Cerebellar cortex (tissue), 1 donor: ENCODE measurements at places on chromosomes 4 and X.

GRCh38 chrX:16592194-16592770 is 57.7 kb upstream of the S100G start:
- DNase-seq, result no peak

DNA sequence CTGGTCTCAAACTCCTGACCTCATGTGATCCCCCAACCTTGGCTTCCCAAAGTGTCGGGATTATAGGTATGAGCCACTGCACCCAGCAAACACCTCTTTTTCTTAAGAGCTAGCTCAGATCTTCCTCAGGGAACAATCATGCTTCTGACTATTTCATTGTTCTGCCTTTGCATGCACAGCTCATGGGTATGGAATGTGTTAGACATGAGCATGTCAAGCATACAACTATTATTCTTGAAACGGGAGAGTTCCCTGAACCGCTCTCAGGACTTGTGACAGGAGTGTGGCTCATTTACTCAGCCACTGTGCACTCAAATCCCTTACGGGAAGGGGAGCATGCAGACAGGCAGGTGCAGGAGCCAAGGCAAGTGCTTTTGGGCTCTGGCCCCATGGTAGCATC is 231.7 kb upstream of the TAPT1 start:
- DNase-seq, result no peak

DNA sequence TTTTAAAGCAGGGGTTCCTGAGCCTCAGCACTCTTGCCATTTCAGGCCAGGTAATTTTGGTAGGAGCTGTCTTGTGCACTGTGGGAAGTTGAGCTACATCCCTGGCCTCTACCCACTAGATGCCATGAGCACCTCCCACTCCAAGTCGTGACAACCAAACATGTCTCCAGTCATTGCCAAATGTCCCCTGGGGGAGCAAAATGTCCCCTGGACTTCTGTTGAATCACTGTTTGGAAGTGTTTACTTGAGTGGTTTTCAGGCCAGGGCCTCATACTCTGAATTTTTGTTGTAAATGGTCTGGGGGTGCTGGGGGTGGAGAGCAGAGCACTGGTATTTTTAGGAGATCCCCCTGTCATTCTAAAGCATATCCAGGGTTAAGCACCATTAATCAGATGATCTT is 3.2 kb downstream of the PDK3 start:
- DNase-seq, result no peak

GRCh38 chr4:139934708-139935195 is 219.2 kb downstream of the MAML3 start:
- DNase-seq, result no peak

DNA sequence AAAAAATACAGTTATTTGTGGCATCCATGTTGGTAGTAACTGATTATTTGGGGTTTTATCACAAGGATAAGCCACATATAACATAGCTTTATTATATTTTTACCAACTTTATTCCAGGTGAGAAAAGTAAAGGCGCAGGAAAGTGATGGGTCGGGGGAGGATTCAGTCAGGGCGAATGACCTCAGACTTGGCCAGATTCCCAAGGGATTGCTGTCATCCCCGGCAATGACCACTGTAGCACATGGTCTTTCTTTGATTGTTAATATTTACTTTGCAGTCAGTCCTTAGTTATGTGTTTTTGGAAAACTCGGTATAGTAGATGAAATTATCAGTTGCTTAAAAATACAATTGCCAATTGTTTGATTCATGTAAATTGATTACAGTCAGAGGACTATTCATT is 17.6 kb downstream of the GRIA3 start:
- DNase-seq, result no peak

DNA sequence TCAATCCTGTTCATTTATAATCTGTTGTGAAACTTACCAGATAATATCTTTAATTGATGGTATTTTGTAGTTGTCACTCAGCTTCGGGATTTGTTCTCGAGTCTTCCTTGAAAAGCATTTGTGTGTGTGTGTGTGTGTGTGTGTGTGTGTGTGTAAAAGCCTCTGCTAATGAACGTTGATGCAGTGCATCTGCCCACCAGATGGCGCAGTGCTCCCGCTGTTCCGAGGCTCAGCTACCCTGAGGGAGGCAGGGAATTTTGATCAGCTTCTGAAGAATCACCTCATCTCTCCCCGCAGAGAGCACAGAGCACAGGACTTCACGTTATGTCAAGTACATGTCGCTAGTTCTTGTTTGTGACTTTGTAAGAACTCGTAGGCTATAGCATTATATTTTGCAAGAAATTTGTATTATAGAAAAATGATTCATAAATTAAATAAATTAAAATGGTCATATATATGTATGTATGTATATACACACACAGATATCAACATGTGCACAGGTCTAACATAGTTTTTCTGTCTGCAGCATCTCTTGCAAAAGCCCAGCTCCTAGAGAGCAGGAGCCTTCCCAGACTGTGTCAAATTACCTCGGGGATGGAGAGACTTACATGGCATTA is 316.7 kb upstream of the IGFBP7 start:
- DNase-seq, result peak; percentile 46

DNA sequence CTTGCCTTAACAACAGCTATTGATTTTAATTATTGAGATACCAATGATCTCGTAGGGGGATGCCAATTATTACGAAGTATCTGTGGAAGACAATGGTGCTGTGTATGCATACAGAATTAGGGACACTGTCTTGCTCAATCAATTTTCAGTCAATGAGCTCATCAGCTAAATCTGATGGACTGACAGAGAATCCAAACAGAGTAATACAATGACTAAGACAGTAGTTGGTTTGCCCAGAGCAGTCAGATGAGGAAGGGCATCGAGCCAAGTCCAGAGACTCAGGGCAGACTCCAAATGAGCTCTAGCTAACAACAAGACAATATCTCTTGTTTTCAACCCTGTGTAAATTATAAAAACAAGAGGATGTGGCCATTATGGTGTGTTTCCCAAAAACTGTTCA is 14.7 kb upstream of the GSX2 start:
- no peak for DNase-seq

- DNase-seq, result no peak
These were observed 10.1 kb downstream of the CISD2 start for GRCh38 chr4:102878901-102879300.

DNA sequence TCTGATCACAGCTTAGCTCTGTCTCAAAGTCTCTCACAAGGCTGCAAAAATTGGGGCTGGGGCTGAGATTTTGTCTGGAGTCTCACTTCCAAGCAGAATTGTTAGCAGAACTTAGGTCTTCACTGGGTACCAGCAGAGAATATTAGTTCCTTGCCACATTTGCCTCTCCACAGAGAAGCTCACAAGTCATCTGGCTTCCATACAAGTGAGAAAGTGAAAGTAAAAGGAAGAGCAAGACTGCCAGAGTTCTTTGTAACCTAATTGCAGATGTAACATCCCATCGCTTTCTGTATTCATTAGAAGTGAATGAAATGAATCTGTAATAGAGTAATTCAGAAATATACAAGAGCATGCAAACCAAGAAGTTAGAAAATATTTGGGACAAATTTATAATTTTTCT is 624.1 kb upstream of the GNPDA2 start:
- peak; percentile 14 for DNase-seq

- DNase-seq, result peak; percentile 63
These were observed 78.7 kb upstream of the DCLK2 start for GRCh38 chr4:149999485-150000074.

GRCh38 chr4:169270810-169271691 is at the start of gene SH3RF1:
Gene SH3RF1, minus strand, starts transcription at chr4:169270956. Its CDS starts 1,744 bp downstream, at chr4:169269212.
- DNase-seq, result no peak

- DNase-seq, result no peak
These were observed 114.8 kb downstream of the FANCB start for GRCh38 chrX:14758029-14758491.

GRCh38 chr4:80240976-80241375 is 25.5 kb upstream of the FGF5 start:
- DNase-seq, result no peak

DNA sequence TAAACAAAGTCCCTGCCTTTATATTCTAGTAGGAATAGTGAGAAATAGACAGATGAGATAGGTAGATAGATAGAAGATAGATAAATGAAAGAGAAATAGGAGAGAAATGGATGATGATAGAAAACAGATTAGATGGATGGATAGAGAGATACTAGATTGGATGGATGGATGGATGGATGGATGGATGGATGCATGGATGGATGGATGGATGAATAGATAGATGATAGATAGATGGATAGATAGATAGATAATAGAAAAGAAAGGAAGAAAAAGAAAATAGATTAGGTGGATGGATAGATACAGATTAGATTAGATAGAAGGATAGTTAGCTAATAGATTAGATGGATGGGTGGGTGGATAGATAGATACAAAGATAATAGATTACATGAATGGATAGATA is 33.2 kb upstream of the WDR17 start:
- DNase-seq, result no peak

GRCh38 chrX:132819711-132820264 is 138.6 kb downstream of the HS6ST2 start:
- no peak for DNase-seq

- DNase-seq, result no peak
These were observed 575 bp downstream of the TREX2 start for GRCh38 chrX:153445106-153445855.

DNA sequence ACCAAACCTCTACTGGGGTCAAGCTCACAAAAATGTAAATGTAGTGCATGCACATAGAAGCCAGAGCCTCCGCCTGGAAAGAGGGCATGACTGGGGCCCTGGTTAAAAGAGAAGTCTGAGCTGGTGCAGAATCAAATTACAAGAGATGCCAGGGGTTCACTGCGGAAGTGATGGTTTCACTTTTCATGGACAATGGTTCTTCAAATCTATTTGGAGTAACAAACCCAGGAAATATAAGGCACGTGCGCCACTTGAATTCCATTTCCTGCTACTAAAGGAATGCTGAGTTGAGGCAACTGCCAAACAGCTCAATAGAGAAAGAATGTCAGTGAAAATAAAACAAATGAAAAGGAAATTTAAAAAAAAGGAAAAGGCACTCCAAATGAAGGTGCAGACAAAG is 79.8 kb downstream of the FUNDC1 start:
- DNase-seq, result no peak

DNA sequence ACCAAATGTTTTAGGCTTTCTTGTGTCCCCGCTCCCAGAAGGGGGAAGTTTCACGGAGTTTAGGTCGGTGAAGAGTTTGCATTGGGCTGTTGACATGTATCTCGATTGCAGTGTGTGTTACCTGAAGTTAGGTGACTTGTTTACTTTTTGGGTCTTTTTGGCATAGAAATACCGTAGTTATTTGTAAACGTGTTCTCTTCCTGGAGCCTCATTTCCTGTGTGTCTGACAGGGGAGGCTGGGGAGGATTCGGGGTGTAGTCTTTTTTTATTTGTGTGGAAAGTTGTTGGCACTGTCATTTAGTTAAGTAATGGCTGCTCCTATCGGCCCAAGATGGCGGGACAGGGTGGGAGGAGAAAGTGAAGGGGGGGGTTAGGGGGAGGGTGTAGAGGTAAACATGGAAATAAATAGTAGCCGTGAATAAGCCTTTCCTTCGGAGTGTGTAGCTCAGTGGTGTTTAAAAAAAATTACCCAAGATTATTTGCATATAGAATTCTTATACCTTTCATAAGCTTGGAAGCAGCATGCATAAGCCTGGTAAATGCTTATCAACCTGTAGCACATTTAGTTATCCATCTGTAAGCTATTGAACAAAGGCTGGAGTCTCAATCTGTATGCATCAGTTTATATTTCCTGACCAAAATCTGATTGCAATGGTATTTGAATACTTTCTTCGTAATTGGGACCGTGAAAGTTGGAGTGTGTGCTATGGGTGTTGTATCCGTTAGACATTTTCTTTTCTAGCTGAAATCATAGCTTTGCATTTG is 1.6 kb downstream of the KDM6A start:
- peak; percentile 36 for DNase-seq

DNA sequence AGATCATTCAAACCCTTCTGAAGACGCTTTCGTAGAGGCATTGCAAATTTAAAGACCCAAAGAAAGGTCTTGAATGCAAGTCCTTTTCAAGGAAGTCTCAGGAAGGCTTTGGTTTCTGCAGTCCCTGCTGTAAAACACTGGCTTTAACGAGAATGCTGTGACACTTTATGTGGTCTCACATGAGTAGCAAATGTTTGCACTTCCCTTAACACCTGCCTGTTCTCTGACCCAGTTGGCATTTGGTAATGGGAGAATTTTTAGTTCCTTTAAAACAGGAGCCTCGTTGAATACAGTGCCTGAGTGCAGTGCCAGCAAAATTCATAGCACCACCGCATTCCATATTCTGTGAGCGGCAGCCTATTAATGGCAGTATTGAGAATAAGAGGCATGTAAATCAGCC is 330.5 kb upstream of the PRKX start:
- no peak for DNase-seq

GRCh38 chr4:20617678-20618396 is 82.4 kb upstream of the PACRGL start:
- no peak for DNase-seq

GRCh38 chr4:39713691-39714090 is 15.8 kb downstream of the UBE2K start:
- no peak for DNase-seq

DNA sequence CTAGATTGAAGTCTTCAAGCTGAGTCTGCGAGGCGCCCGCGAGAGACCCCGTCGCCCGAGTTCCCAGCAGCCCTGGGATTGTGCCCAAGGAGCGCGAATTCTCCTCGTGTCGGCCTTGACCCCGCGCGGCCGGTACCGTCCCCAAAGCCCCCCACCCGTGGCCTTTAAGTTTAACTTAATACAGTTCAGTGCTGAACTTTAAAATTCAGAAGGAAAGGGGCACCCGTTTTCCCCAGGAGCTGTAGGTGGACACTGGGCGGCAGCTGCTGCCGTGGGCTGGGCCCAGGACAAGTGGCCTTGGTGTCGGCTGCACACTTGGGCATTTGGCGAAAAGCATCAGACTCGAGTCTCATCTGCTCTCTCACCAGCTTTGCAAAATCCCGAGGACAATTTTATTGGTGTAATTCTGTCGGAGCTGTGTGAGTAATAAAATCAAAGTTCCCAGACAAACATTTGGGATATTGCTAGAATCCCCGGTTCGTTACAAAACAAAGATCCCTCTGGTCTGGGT is 634 bp downstream of the CWH43 start:
- DNase-seq, result no peak

DNA sequence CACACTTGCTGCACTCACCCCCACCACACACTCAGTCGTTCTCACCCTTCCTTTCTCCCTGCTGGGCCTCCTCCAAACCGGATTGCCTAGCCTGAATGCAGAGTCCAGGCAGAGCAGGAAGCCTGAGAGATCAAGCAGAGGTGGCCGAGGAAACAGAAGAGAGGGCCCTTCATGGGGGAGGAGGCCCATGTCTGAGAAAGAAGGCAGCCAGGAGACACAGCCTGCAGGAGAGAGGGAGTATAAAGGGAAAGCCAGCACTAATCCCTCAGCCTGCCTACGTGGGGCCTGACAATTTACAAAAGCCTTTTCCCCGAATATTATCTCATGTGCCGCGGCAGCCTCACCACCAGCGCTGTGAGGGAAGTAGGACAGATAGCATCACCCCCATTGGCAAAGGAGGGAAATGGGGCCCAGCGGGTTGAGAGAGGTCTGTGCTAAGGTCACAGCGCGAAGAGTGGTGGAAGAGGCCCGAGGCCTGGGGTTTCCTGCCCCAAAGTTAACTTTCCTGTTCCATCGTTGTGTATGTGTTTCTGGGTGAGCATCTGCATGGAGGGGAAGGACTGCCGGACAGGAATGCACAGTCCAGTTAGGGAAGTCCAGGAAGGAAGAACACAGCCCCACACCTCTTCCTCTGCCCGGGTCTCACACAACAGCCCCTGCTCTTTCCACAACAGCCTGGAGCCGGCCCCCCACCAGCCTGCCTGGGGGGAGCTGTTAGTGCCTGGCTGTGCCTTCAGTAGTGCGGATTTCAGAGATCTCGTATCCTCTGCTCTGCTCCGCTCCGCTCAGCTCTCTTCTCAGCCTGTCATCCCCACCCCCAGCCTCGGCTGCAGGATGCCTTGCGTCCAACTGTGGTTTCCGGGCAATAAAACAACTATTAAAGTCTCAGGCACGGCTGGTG is 50.9 kb upstream of the BCOR start:
- no peak for DNase-seq
